ENCODE measurements at places on chromosomes 16 and 17.
A peak's percentile ranks its signal among the peaks of the same experiment; 100 is the strongest.

DNA sequence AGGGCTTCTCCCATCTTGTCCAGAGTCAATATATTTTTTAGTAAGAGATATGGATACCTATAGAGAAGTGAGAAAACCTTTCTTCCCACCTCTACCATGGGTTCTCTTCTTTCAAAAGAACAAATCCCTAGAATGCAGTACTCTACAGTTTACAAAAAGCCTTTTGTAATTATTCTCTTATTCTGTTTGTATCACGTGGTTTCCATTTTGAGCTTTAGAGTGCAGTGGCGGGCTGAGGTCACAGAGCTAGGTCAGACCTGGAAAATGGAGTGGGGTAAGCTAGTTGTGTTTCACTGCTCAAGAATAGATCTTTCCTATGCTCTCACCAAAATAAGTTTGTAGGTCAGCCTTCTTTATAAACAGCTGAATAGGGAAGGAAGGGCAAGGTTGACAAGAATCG, 85.3 kb upstream of the MAF start:
- no peak for DNase-seq

GRCh38 chr16:49024896-49025295, 256.7 kb downstream of the CBLN1 start:
- no peak for DNase-seq

GRCh38 chr17:39598630-39599003, 9.1 kb downstream of the NEUROD2 start:
- DNase-seq, result no peak

DNA sequence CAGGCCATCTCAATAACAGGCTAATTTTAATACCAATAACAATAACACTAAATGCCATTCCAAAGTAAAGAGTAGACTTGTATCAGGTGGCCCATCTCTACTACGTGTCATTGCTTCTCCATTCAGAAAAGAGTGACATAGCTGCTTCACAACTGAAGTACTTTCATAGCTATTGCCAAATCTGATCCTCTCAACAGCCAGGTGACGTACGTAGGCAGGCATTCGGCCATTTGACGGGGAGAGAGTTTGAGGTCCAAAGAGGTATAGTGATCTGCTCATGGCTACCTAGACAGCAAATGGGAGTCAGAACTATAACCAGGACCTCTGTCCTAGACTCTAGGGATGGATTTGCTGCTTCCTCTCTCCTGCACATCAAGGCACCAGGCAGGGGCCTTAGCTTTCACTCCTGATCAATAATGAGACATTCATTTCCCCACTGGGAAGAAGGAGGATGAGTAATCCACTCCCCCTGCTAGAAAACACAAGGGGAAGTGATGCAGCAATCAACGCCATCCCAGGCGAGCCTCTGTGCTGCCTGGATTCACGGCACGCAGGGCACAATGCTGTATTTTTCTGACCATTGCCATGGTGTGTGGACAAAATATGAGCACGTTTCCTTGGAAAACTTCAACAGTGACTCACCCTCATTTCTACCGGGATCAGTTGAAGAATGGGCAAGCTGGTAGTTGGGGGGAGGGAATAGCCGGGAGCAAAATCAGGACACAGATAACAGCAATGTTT, 80.9 kb downstream of the SPACA3 start:
- DNase-seq, result no peak

DNA sequence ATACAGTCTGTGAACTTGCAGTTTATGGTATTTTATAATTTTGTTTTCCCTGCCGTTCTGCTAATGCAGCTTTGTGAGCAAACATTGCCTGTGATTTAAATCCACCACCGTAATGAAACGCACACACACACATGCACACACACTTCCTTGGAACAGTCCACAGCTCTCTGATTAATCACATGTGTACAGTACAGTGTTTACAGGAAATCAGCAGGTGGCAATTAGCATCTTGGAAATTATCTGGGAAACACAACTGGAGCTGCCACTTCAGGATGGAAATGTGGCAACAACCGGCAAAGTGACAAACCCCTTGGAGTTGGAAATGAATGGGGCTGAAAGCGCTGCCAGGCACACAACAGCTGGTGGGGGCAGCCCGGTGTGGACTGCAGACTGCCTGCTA, 12.9 kb upstream of the ZKSCAN2 start:
- no peak for DNase-seq

- peak; percentile 55 for DNase-seq
Observed at GRCh38 chr17:55567240-55568214, 56.3 kb upstream of the SMIM36 start.

DNA sequence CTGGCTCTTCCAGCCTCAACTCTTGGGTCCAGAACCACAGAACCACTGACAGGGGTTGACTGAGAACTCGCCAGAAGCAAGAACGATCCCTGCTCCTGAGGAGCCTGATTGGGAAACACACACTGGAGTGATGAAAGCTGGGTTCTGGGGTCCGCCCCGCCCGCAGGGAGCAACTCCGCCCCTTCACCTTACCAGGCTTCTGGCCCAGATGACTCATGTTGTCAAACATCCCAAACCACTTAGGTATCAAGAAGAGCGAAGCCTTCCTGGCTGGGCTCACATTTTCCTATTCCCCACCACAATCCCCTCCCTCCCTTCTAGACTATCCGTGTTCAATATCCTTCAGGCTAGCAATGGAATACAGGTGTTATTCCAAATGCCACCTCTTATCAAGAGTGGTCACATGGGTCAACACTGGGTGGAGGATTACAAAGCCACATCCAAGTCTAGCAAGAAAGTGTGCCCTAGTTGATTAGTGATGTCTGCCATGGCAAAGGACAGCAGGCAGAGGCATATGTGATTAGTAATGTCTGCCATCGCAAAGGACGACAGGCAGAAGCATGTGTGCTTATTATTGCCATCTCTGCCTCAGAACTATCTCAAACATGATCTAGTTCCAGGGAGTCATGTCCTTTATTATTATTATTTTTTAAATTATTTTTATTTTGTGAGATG, 70.5 kb downstream of the TIMM22 start:
- peak; percentile 88 for DNase-seq

- peak; percentile 77 for DNase-seq
Observed at GRCh38 chr17:77118251-77118928, 22.4 kb upstream of the SEC14L1 start.

GRCh38 chr16:23949630-23950290, 114.0 kb downstream of the PRKCB start:
- DNase-seq, result no peak

GRCh38 chr16:4988647-4989046, 30.5 kb downstream of the SEC14L5 start:
- no peak for DNase-seq

- DNase-seq, result no peak
Observed at GRCh38 chr17:81070541-81071246, 35.7 kb downstream of the BAIAP2 start.
